ENCODE measurements at places on chromosomes 7 and 10.

GRCh38 chr7:82625377-82625776 is 181.8 kb upstream of the CACNA2D1 start:
- DNase-seq, result no peak

GRCh38 chr7:44969701-44970522 is 8.9 kb downstream of the MYO1G start:
- no peak for DNase-seq

- DNase-seq, result no peak
Observed at GRCh38 chr7:123789817-123790216, 41.0 kb upstream of the WASL start.

DNA sequence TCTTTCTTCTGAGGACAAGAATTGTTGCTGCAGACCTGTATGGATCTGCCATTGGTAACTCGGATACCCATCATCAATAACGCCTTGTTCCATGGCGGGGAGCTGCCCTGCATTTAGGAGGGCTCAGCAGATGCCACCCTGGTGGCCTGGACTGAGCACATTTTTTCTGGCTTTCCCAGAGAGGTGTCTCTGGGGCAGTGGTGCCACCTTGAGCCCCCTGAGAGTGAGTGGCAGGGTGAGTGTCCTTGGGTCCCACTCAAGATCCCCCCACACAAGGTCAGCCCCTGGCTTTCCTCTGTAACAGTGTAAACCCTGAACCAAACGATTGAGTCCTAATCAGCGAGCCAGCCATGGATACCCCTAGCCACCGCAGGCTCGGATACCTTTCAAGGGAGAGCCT is 258.6 kb downstream of the GLRX3 start:
- DNase-seq, result no peak

- no peak for DNase-seq
Observed at GRCh38 chr7:83820641-83821040, 171.7 kb upstream of the SEMA3E start.

- DNase-seq, result no peak
Observed at GRCh38 chr7:135195156-135195555, 16.2 kb downstream of the WDR91 start.

GRCh38 chr7:107833684-107834106 is 30.7 kb upstream of the SLC26A3 start:
- DNase-seq, result no peak

- no peak for DNase-seq
Observed at GRCh38 chr7:28761505-28761904, 196.6 kb downstream of the TRIL start.

- DNase-seq, result no peak
Observed at GRCh38 chr7:156192921-156193320, 380.7 kb upstream of the SHH start.

Data from hepatocyte (in vitro differentiated cells).